Nephron progenitor cell (in vitro differentiated cells): ENCODE measurements at places on chromosomes 1 and 21.
A peak's percentile ranks its signal among the peaks of the same experiment; 100 is the strongest.

GRCh38 chr1:40652468-40652867 is 13.0 kb downstream of the RIMS3 start:
- no peak for DNase-seq

DNA sequence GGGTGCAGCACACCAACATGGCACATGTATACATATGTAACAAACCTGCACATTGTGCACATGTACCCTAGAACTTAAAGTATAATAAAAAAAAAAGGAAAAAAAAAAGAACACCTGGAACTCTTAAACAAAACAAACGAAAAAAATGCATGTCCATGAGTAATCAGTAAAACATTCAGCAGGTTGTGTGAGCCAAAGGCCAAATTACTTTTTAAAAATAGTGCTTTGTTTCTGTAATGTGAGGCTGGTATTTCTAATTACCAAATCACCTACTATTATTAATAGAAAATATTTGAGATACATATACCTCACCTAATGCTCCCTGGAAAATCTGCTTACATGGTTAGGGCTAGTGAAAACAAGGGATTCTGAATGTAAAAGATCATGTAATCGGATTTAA is 294.4 kb upstream of the NR5A2 start:
- DNase-seq: no peak

DNA sequence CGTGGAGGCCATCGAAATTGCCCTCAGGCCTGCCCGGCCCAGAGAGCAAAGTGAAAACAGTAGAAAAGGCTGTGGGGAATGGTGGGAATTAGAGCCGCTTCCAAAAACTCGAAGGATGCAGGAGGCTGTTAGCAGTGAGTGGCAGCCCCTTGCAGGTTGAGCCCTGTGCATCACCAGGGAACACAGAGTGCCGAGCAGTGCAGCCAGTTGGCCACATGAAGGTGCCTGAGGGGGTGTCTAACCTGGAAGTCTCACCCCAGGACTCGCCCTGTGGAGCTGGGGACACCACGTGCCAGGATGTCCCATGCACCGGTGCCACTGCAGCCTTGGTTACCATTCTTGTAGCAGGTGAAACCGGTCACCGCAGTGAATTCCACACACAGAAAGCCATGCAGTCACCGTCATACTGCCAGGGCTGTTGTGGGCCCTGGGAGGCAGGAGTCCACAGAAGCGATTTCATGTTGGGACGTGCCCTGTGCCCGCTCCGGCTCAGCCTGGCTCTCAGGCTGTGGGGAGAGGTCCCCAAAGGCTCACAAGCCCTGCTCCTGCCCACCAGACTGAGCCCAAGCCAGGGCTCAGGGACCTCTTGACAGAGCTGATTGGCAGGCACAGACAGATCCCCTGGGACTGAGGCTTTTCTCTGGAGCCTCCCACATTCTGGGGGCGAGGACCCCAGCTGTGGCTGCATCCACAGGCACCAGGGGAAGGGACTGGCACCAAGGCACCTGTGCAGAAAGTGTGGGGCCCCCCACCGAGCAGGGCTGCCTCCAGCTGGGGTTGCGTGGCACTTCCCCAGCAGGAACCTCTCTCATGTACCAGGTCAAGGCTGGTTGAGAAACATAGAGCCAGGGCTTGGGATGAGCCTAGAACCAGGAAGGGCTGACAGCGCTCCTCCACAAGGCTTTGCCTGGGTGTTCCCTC is 16.7 kb upstream of the ACTRT2 start:
- DNase-seq: no peak

- no peak for DNase-seq
These were observed 443.7 kb downstream of the PTPRU start for GRCh38 chr1:29679828-29680558.

- no peak for DNase-seq
These were observed 10.2 kb downstream of the C1orf216 start for GRCh38 chr1:35708441-35708921.

DNA sequence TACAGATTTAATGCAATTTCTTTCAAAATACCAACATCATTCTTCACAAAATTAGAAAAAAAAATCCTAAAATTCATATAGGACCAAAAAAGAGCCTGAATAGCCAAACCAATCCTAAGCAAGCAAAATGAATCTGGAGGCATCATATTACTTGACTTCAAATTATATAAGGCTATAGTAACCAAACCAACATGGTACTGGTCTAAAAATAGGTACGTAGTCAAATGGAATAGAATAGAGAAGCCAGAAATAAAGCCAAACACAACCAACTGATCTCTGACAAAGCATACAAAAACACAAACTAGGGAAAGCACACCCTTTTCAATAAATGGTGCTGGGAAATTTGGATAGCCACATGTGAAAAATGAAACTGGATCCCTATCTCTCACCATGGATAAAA is 112.3 kb upstream of the TSPAN2 start:
- DNase-seq: no peak

GRCh38 chr1:74496669-74497068 is 15.7 kb downstream of the LRRC53 start:
- no peak for DNase-seq

DNA sequence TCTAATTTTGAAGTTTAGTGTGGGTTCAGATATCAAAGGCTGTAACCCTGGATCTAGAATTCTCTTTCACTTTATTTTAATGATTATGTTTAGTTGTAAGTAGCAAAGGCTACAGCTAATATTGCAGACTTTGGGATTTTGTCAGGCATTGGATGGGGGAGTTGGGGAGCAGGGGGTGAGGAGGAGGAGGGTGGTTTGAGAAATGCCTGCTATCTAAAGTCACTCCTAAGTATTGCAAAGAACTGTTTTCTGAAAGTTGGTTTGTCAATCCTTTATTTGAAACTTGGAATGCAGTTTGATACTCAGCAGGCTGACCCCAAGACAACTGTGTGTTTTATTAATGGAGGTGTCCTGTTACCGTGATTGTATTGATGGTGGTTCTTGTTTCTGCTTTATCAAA is 1.2 kb downstream of the NTPCR start:
- no peak for DNase-seq

DNA sequence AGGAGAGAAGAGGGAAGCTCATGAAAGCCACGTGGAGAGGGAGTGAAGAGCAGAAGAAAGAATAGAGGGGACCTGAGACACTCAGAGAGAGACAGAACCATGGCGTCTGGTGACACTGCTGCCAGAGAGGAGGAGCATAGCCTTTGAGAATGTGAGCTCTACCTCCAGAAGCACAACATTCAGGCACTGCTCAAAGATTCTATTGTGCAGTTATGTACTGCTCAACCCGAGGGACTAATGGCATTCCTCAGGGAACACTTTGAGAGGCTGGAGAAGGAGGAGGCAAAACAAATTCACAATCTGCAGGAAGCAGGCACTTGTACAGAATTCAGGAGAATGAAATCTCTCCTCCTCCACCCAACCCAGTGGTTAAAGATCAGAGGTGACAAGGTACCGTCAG is 45.1 kb downstream of the BTBD8 start:
- no peak for DNase-seq

- DNase-seq: no peak
These were observed 63.1 kb downstream of the LAMC2 start for GRCh38 chr1:183248989-183249691.

DNA sequence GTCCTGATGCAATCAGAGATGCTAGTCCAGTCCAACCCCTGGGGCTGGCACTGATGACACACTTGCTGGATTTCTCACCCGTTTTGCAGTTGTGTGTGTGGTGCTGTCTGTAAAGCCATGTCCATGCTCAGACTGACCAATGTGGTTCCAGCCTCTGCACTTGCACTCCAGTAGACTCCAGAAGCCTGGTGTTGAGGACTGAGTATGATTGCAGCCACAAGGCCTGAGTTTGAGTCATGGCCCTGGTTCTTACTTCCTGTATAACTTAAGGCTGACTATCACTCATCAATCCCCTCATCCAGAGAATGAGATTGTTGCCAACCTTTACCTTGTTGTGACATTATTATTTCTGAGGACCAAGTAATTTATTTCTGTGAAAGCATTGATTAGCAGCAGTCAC is 34.8 kb upstream of the IKBKE start:
- no peak for DNase-seq

GRCh38 chr1:181497870-181498269 is 14.6 kb downstream of the CACNA1E start:
- no peak for DNase-seq

- DNase-seq: no peak
These were observed 25.4 kb upstream of the SMYD3 start for GRCh38 chr1:246532519-246532918.

DNA sequence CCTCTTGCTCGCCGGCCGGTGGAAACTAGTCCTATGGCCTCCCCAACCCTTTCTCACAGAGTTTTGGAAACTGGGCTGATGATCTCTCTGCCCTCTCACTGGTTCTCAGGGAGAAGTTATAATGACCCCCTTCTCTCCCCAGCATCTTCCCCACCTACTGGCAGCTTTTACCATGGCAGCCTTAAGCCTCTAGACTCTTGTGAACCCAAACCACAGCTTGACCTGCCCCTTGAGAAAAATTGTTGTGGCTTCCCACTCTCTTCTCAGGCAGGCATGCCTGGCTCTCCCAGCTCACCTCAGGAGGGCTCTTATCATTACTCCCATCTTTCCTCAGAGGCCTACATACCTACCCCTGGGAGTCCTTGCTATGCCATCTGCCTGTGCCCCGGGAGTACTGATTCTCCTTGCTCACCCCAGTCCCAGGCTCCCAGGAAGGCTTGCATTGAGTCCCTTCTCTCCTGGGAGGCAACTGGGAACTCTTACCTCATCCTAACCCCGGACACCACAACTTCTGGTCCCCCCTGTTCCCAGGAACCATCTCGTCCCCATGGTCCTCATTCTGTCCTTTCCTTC is 1.6 kb downstream of the NSUN4 start:
- DNase-seq: peak; percentile 16

- no peak for DNase-seq
These were observed 131.9 kb upstream of the NFIA start for GRCh38 chr1:60950224-60951063.

GRCh38 chr1:66930823-66931174 is 6.0 kb downstream of the MIER1 start:
- no peak for DNase-seq

DNA sequence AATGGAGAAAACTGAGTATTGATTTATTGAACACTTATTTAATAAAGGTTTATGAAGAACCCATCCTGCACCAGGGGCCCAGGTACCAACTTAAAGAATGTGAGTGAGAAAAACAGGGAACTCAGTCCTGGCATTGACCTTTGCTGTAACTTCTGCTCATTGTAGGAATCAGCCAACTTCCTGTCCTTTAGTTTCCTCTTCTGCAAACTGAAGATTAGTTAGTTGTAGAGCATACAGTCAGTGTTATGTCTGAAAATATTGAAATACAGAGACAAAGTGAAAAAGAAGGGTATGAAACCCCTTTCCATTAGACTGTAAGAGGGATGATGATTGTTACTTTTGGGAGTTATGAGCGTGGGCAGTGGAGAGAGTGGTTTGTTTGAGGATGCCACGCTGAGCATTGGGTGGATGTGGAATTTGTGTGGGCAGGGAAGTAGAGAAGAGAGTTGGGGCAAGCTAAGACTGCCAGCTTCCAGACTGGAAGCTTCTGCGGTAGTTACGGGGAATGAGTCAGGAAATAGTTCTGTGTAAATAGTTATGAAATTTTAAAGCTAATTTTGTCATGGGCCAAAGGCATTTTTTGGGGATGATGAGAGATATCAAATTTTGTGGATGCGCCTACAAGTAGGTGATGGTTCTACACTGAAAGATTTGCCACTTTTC is 89.2 kb downstream of the GPR88 start:
- no peak for DNase-seq

- DNase-seq: no peak
These were observed 126.6 kb downstream of the C1orf21 start for GRCh38 chr1:184513421-184513820.

- no peak for DNase-seq
These were observed 1279.1 kb downstream of the NCAM2 start for GRCh38 chr21:22277341-22277740.

GRCh38 chr1:185042737-185043136 is 2.6 kb upstream of the RNF2 start:
- DNase-seq: no peak

DNA sequence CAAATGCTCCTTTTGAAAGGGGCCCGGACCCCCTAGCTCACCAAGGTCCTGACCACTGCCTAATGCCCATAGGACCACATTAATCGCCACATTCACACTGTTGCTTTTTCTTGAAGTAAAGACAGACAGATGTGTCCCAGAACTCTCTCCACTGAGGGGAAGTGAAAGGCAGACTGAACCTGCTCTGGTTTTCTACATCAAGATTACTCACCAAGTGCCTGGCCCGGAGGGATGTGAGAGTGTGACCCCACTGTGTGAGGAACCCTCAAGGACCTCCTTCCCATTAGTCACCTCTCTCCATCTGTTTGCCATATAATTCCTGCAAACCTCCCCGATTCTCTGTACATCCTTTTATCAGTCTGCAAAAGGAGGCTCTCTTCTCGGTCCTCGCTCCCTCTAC is 381.5 kb downstream of the OMA1 start:
- no peak for DNase-seq

DNA sequence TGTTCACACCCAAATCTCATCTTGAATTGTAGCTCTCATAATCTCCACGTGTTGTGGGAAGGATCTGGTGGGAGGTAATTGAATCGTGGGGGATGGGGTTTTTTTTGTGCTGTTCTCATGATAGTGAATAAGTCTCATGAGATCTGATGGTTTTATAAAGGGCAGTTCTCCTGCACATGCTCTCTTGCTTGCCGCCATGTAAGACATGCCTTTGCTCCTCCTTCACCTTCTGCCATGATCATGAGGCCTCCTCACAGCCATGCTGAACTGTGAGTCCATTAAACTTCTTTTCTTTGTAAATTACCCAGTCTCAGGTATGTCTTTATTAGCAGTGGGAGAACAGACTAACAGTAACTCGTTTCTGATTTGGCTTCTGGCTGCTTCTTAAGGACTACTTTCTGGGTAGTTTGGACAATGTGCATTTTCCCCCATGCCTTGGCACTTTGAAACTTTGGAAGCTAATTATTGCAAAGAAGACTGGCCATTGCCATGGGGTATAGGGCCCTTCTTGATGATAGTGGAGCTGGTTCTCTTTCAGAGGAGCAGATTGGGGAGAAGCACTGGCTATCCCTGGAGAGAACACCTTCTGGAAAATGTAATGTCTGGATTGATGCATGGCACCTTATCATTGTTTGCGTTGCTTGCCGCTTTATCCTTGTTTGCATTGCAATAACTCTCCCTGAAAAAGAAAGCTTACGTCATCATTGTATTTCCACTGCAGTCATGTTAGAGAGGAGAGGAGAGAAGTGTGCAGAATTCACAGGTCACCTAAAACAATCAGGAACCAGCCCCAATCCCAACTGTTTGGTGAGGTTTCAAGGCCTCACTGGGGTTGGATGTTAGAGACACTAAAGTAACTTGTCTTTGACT is 5.9 kb downstream of the CNIH3 start:
- DNase-seq: no peak

- no peak for DNase-seq
These were observed 71.7 kb upstream of the WDR26 start for GRCh38 chr1:224506141-224506814.

- no peak for DNase-seq
These were observed 262.8 kb downstream of the TPR start for GRCh38 chr1:186112280-186112679.

GRCh38 chr21:45471525-45472221 is 66.7 kb downstream of the COL18A1 start:
- peak; percentile 57 for DNase-seq

- no peak for DNase-seq
These were observed 25.0 kb downstream of the PBX1 start for GRCh38 chr1:164583835-164584539.
